ENCODE measurements at places on chromosomes 11 and 22.

DNA sequence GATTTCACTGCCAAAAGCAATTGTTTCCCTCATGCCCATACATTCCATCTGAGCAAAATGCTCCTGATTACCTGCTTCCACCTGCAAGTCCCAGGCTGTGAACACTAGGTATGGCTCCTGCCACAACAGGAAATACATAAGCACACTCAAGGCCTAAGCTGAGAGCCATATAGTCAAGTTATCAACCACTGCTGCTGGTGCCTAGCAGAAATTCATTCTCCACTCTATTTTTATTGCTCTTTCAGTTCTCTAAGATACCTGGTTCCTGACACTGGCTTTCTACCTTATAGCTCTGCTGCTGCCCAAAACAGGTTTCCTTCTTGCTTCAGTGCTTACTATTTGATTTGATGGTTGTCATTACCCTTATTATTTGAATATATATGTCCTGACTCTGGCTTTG is 31.6 kb downstream of the SLC36A4 start:
- DNase-seq: no peak

DNA sequence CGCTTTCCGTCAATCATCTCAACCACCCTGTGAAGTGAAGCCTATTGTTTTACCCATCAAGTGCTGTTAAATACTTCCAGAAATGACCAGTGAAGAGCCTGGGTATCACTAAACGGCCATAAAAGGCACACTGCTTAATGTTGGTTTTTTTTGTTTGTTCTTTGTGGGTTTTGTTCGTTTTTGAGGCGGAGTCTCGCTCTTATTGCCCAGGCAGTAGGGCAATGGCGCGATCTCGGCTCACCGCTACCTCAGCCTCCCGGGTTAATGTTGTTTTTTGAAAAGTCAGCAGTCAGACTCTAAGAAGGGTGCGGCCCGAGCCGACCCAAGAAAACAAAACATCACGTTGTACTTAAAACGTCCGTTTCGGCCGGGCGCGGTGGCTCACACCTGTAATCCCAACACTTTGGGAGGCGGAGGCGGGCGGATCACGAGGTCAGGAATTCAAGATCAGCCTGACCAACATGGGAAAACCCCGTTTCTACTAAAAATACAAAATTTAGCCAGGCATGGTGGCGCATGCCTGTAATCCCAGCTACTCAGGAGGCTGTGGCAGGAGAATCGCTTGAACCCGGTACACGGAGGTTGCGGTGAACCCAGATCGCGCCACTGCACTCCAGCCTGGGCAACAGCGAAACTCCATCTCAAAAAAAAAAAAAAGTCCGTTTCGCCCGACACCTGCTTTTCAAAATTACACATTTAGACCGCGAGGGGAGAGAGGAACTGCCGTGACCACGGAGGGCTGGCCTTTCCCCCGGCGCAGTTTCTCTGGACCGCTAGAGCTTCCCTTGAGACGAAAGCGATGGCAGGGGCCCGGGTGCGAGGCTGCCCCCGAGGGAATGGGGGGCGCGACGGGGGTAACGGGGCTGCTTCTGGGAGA is 714 bp downstream of the CD59 start:
- DNase-seq: no peak

GRCh38 chr11:70498171-70498571 is 99.8 kb downstream of the CTTN start:
- no peak for DNase-seq

- DNase-seq: no peak
Observed at GRCh38 chr11:115906171-115906570, 402.0 kb upstream of the CADM1 start.

- no peak for DNase-seq
Observed at GRCh38 chr11:11948242-11948947, 60.0 kb downstream of the DKK3 start.

GRCh38 chr11:44066732-44067141 is 667 bp downstream of the ACCS start:
- DNase-seq: no peak

DNA sequence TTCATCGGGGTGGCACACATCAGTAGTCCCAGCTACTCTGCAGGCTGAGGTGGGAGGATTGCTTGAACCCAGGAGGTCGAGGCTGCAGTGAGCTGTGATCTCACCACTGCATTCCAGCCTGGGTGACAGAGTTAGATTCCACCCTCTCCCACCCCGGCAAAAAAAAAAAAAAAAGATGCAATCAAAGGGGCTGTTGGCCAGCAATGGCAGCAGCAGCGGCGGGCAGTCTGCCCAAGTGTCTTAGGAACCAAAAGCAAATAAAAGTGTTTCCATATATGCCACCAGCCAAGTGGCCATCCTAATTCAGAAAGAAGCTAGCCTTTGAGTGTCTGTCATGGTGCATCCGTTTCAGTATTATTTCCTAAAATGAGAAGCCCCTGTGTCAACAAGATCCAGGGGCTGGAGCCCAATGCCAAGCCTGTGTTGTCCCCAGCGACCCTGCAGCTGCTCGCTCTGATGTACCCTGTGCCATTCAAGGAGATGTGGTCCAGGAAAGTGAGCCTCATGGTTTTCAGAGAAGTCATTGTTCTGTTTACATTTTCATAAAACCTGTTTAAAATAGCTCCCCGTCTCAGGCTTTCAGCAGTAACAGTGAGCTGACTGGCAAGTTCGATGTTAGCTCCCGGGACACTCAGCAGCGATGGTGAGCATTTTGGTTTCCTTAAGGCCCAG is 12.5 kb downstream of the CDPF1 start:
- no peak for DNase-seq

All from SHP77 (cell line).